NCI-H187 (cell line): ENCODE measurements at places on chromosomes 12 and 14.

GRCh38 chr12:56333197-56333678 lies 562 bp downstream of the PAN2 start:
- DNase-seq, result no peak

DNA sequence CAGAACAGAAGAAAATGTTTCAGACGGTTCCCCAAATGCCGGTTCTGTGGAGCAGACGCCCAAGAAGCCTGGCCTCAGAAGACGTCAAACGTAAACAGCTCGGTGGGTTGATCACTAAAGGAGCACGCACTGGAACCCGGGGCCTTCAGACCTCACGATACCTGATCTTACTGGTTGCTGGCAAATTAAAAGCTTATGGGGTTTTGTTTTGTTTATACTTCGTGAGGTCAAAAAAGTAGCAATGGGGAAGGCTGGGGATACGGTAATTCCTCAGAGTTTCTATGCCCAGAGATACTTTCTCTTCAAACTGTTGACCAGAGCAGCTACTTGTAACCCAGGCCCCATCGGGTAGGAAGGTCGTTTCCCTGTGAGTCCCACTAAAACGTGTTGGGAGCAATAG lies 1.7 kb downstream of the CDKN1B start:
- no peak for DNase-seq

- DNase-seq, result no peak
These were observed 580.1 kb upstream of the SEL1L start for GRCh38 chr14:82113710-82114109.

DNA sequence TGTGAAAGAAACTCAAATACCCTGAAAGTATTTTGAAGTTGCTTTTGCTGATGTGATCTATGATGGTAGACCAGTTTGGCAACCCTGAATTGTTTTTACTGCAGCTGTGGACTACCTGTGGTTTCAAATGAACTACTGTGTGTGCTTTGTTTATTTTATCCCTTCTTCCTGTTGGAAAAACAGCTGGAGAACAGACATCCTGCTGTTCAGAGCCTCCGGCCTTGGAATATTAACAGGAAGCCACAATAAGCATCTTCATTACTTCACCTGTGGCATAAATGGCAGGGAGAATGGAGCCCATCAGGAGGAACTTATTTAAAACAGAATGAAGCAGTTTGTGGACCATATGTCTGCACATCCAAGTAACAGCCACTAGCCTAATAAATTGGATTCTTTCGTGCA lies 104.8 kb downstream of the DUSP6 start:
- no peak for DNase-seq

- peak; percentile 40 for DNase-seq
These were observed at the start of gene VSIG10 for GRCh38 chr12:118103601-118104382. TSS of gene VSIG10 (minus strand) at chr12:118104011. CDS start at chr12:118103671, 340 bp downstream.

GRCh38 chr14:105156414-105157375 lies 11.9 kb downstream of the JAG2 start:
- no peak for DNase-seq

GRCh38 chr14:89225607-89226006 lies 191.4 kb downstream of the FOXN3 start:
- DNase-seq, result no peak

DNA sequence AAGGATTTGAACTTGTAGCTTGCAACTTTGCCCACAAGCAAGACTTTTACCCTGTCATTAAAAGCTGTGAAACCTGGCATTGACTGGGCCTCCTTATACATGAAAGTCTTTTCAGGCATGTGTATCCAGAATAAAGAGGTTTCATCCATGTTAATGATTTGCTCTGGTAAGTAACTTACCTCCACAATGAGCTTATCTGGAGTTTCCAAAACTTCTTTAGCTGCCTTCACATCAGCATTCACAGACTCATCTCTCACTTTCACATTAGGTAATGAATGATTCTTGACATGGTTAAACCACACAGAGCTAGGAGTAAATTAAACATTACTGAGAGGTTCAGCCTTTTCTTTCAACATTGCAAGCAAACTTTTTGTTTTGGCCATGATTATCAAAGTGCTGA lies 234.4 kb upstream of the CLEC14A start:
- DNase-seq, result no peak

GRCh38 chr14:22255017-22255950 lies 333.7 kb downstream of the DAD1 start:
- DNase-seq, result no peak

DNA sequence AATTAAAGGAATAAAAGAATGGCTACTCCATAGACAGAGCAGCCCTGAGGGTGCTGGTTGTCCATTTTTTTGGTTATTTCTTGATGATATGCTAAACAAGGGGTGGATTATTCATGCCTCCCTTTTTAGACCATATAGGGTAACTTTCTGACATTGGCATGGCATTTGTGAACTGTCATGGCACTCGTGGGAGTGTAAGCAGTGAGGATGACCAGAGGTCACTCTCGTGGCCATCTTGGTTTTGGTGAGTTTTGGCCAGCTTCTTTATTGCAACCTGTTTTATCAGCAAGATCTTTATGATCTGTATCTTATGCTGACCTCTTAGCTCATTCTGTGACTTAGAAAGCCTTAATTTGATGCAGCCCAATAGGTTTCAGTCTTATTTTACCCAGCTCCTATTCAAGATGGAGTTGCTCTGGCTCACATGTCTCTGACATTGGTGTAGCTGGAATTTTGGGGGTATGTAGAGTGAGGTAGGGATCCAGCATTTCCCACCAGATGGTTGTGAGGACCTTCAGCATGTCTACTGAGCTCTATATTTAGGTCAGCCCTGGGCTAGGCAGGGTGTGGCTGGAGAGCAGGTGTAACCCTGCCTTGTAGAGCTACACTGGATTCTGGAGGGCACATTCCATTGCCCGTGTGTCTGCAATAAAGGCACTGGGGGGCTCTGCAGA lies 103.5 kb upstream of the SLC38A2 start:
- no peak for DNase-seq

DNA sequence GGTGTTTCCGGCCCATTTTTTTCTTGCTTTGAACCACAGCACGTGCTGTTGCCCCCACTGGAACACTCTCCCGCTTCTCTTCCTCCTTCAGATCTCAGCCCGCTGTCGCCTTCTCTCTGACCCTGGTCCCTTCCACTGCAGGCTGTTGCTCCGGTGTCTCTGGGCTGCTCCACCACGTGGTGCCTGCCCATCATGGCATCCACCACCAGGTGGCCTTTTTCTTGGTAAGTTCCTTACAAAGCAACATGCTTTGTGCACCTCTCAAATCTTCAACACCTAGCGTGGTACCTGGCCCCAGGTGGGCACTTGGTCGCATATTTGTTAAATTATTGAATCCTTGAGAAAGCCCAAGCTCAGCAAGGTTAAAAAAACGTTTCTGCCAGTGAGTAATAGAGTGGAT lies 19.1 kb downstream of the TUNAR start:
- no peak for DNase-seq

DNA sequence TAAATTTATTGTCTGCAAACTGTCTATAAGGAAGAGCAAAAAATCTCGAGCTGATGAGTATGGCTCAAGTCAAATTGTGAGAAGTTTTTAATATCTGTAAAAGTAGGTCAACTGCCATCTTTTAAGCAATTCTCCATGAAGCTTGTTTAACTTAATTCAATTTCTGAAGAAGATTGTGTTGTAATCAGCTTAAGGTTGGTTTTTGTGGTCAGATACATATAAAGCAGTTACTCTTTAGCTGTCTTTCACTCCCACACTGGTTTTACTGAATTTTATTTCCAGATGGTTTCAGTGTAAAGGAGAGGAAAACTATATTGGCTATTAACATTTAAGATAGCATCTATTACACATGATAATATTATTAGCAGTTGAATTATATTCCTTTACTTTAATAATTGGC lies 1165.1 kb downstream of the SLC16A7 start:
- no peak for DNase-seq

- no peak for DNase-seq
These were observed 13.0 kb downstream of the TBPL2 start for GRCh38 chr14:55427439-55427838.

DNA sequence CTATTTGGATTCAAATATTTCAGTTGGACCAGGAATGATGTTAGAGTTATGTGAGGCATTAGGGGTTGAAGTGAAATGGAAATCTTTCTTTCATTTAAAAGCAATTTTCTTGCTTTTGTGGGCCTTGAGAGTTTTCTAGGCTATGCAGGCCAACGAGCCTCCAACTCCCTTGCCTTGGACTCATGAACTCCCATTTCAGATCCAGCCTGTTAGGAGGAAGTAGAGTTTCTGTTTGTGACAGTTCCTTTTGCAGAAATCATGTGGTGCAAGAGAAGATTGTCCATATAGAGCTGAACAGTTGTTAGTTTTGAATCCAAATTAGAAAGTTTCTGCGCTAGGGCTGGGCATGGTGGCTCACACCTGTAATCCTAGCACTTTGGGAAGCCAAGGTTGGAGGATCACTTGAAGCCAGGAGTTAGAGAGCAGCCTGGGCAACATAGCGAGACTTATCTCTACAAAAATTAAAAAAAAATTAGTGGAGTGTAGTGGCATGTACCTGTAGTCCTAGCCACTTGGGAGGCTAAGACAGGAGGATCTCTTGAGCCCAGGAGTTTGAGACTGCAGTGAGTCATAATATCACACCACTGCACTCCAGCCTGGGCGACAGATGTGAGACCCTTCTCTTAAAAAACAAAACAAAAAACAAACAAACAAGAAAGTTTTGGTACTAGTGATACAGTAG lies 47.3 kb upstream of the MED13L start:
- no peak for DNase-seq

GRCh38 chr12:2273288-2273687 lies 220.5 kb downstream of the CACNA1C start:
- DNase-seq, result no peak

DNA sequence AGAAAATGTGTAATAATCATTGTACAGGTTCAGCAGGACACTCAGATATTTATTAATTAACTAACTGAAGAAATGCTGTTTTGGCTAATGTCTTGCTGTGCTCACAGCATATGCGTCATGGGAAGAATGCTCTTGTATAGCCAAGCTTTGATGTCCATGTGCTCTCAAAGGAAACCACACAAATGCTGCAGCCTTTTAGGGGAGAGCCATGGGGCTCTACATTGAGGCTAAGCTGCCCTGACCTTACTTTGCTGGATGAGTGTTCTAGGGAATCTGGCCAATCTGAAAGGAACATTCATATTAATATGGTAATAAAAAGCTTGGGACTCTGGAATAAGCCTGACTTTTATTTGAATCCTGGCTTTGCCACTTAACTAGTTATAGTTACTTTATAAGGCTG lies 9.5 kb upstream of the CRADD start:
- no peak for DNase-seq

GRCh38 chr12:30537228-30537627 lies 158.4 kb downstream of the IPO8 start:
- no peak for DNase-seq

- no peak for DNase-seq
These were observed 319.8 kb downstream of the ZFP36L1 start for GRCh38 chr14:68473069-68473468.

DNA sequence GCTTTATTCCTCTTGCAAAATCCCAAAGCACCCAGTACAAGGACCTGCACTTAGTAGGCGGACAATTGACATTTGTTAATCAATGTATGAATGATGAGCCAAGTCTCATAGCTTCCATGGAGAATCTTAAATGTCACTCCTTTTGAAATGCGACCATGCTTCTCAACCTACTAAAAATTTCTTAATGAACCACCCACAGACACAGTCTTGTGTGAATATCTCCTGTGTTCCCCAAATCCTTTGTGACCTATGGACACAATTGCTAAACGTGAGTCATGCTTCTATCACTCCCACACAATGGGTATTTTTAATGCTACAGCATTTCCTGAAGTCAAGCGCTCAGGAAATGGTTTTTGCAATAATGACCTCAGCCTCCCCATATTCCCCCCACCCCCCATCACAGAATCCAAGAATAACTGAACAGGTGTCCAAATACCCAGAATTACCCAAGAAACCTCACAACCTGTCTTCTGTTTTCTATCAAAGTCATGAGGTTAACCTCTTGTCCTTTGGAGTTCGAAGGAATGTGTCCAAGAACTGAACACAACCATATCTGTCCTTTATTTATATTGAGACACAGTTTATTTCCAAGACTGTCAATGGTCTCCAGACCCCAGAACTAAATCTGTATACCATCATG lies 163.6 kb upstream of the PLEKHG7 start:
- no peak for DNase-seq

DNA sequence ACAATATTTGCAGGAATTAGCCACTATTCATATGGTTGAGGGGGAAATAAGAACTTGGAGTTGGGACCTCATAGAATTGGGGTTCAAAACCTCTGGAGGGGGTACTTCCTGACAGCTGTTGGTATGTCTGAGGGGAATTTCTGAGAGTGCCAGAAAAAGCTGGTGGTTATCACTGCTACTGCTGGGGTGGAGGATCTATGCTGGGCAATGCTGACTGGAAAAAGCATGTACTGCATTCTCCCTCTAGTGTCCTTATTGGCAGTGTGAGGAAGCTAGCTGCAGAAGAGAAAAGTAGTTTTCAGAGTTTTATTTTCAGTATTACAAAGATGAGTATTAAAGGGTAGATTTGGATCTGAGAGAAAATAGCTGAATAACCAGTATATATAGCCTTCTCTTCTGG lies 88.8 kb downstream of the FUT8 start:
- DNase-seq, result no peak

GRCh38 chr14:79383031-79383430 lies 828.3 kb downstream of the DIO2 start:
- DNase-seq, result no peak

GRCh38 chr12:132144810-132145168 lies 532 bp downstream of the NOC4L start:
- DNase-seq, result no peak

DNA sequence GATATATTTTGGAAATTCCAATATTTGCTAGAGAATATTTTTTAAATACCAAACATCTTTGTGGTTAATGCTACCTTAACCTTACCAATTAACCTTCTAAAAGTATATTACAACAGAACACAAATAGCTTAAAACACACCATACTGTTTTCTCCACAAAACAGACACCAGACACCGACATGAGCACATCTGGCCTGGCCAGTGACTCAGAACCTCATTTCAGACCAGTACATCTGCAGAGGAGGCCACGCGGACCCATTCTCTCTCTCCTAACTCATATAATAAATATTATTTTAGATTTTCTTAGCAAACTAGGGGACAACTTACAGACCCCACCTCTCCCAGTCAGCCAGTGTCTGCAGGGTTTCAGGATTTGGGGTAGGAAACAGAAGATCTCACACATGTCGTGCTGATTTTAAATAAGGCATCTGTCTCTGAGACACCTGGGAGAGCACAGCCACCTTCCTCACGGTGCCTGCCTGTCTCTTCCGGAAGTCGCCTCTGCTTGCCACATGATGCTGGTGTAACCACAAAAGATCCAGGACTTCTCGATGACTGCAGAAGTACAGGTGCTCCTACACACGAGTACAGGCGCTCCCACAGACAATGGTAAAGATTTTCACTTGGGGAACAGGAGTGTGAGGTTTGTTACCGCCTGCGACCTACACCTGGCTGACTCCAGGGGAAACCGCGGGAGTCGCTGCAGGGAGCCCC lies 9.7 kb upstream of the ANKLE2 start:
- no peak for DNase-seq

GRCh38 chr14:80017795-80018194 lies 193.5 kb downstream of the DIO2 start:
- no peak for DNase-seq

- DNase-seq, result no peak
These were observed 5.8 kb upstream of the PSMC6 start for GRCh38 chr14:52701223-52701622.
